RKO (cell line): ENCODE measurements at places on chromosomes 7 and 10.

DNA sequence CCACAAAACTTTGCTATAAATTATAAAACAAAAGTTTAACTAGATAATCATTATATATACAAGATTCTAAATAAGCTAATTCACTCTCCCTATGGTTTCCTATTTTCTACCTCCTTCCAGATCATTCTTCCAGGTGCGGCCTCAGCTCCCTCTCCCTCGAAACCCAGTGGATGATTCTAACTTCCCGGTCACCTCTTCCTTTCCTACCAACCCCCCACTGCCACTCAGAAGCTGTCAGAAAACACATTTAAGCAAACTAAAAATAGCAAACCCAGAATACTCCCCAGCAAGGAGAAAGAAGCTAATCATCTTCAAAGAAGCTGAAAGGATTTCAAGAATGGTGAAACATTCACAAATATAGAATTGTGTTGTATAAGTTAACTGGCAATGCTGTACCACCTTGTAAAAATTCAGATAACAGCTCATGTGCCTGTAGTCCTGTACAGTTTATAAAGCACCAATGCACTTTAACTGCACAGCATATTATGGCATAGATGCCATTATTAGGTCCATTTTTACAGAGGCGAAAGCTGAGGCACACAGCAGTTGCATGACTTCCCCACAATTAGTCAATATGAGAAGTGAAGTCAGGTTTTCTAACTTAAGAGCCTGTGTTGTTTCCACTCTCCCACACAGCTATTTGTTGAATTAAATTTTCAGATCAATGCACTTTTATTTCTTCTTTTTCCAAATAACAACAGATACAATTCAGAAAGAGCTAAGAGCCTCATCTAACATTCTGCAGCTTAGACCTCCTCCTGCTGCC, 13.7 kb upstream of the DNTT start:
- no peak for DNase-seq

GRCh38 chr7:27634671-27635493, 27.8 kb downstream of the HIBADH start:
- DNase-seq = no peak

- no peak for DNase-seq
Observed at GRCh38 chr7:37395618-37396259, 52.9 kb downstream of the ELMO1 start.

- DNase-seq = no peak
Observed at GRCh38 chr10:49322371-49323170, 23.6 kb downstream of the C10orf71 start.

GRCh38 chr7:81150951-81151361, 232.1 kb upstream of the SEMA3C start:
- DNase-seq = no peak

GRCh38 chr10:88879534-88880281, at the start of gene STAMBPL1:
Gene STAMBPL1, plus strand, starts transcription at chr10:88880245. Its CDS starts 21,464 bp downstream, at chr10:88901709.
- peak; percentile 68 for DNase-seq

- no peak for DNase-seq
Observed at GRCh38 chr7:118671149-118671548, 446.6 kb downstream of the ANKRD7 start.

DNA sequence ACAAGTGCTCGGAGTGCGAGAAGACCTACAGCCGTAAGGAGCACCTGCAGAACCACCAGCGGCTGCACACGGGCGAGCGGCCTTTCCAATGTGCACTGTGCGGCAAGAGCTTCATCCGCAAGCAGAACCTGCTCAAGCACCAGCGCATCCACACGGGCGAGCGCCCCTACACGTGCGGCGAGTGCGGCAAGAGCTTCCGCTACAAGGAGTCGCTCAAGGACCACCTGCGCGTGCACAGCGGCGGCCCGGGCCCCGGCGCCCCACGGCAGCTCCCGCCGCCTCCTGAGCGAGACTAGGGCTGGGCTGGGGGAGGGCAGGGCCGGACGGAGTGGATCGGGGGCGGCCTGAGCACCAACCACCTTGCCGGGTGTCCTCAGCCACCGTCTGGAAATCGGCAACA, 15.1 kb upstream of the ZNF212 start:
- DNase-seq = no peak

DNA sequence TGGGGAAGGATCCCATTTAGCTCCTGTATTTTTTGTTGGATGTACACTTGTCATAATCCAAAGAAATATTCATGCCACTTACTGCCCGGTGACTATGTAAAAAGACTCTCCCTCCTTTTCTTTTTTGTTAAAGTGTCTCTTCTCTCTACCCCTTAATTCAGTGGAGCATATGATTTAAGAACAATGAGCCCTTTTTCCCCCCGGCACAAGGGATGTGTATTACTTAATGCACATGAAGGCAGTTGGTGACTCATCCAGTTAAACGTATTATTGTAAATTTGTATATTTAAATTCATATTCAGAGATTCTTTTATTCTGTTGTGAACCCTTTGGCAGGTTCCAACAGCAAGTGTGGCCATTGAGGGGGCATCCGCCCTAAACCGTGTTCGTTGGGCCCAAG, 241.9 kb downstream of the SLC25A13 start:
- DNase-seq = no peak

- no peak for DNase-seq
Observed at GRCh38 chr7:28706584-28706983, 251.5 kb downstream of the TRIL start.

DNA sequence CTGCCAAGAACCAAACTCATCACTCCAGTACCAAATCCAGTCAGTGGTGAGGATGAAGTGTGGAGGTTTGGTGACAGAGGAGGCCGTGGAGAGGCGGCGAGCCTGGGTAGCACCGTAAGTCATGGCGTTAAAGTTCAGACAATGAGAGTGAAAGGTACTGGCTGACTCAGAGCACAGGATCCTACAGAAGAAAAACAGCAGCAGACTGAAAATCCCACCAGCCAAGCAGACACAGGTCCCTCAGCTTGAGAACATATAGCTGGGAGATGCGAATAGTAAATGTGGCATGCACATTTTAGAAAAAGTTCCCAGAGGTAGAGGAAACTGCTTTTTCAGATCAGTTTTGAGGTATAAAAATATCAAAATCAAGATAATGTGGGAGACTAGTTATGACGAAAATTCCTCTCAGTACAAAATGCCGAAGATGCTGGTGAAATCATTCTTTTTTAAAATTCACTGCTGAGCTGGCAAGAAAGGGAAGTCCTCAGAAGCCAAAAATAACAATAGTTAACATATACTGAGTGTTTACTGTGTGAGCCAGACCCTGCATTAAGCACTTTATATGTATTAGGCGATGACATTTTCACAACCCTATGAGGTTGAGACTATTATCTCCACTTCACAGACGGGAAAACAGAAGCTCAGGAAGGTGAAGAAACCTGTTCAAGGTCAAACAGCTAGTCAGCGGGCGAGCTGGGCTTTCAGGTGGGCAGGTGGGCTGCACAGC, 20.9 kb downstream of the PARP12 start:
- DNase-seq = no peak

DNA sequence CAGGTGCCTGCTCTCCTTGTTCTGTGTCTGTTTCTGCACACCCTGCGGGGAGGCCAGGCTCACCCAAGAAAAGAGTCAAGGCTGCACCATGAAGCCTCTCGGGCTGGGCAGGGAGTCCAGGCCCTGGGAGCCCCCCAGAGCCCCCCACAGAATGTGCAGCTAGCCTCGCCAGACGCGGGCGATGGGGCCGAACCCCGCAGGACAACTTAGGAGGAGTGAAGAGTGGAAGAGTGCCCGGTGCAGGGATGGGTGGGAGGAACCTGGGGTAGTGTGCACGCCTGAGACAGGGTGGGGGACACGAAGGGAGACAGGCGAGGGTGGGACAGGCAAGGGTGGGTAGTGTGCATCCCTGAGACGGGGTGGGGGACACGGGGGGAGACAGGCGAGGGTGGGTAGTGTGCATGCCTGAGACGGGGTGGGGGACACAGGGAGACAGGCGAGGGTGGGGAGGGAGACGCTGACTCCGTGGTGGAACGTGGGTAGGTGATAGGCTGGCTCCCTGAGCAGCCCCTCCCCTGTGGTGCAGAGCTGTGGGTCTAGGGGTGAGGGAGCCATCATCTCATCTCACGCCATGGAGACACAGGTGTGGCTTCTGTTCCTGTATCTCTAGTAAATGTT, 615.4 kb downstream of the DNAJB6 start:
- no peak for DNase-seq

DNA sequence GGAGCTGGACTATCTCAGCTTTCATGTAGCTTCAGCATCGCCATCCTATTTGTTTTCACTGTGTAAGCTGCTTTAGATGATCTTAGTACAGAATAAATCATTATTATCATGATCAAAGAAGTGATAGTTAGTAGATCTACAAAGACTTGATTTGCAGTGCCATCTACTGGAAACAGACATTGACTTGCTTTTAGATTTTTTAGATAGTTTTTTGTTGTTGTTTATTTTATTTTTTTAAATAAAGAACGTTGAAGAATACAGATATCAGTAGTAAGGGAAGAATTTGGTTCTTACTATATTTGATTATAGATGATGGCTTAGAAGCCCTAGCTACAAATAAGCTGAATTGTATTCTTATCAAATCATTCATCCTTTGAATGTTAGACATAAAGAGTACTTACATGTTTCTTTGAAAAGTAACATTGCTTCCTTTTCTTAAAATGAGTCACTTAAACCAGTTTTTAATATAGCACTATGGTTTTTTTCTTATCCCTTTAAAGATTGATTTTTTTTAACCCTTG, 6.3 kb upstream of the SFMBT2 start:
- peak; percentile 73 for DNase-seq

GRCh38 chr10:14904316-14904732, 25.7 kb downstream of the SUV39H2 start:
- peak; percentile 74 for DNase-seq

DNA sequence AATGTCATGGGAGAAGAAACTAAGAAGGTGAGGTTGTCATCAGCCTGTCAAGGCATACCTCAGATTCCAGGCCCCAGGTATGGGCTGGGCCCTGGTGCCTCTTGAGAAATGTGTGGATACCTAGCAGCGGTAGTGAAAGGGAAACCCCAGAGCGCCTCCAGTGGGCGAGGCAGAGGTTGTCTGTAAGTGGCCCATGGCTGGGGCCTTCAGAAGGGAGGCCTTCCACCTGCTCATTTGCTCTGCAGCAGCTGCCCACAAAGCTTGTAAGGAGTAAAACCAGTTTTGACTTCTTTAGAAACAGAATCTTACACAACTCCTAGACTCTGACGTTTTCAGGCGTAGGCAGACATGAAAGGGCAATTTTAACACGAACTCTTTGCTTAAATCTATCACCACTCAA, 509.9 kb downstream of the PARD3 start:
- no peak for DNase-seq

GRCh38 chr7:107059468-107059867, 15.0 kb downstream of the PRKAR2B start:
- no peak for DNase-seq

GRCh38 chr10:132391676-132392020, 5.4 kb upstream of the PWWP2B start:
- no peak for DNase-seq

GRCh38 chr7:5420881-5421713, 2.5 kb downstream of the TNRC18 start:
- peak; percentile 31 for DNase-seq

GRCh38 chr10:111548084-111548726, 471.4 kb downstream of the ADRA2A start:
- no peak for DNase-seq
